ENCODE measurements at places on chromosomes 5 and 9. TPM values are rescaled to one million over a fixed set of nuclear protein-coding genes. Genes with fewer than 3 reads are reported as not detected.

The PCDHB13 gene
- 2.4 TPM for total RNA-seq

The GPRIN1 gene
- 1.6 TPM for total RNA-seq

DNA sequence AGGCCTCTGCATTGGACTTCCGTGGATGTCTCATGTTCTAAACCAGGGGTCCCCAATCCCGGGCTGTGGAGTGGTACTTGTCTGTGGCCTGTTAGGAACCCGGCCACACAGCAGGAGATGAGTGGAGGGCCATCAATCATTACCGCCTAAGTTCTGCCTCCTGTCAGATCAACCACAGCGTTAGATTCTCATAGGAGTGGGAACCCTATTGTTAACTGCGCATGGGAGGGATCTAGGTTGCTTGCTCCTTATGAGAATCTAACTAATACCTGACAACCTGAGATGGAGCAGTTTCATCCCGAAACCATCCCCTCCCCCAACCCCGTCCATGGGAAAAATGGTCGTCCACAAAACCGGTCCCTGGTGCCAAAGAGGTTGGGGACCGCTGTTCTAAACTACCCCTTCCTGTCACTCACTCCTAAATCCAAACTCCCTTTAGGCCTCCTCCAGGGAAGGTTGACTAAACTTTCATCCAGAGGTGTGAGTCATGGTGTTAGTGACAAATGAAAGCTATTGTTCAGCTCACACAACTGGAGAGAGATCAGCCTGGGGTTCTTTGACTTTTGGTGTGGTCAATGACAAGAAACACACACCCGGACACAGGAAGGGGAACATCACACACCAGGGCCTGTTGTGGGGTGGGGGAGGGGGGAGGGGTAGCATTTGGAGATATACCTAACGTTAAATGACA lies 9.5 kb downstream of the KCNV2 start:
- no peaks in the 10 kb centered on the region for H3K36me3 ChIP-seq
- no peak overlapping the region for H3K27ac ChIP-seq

- no peak overlapping the region for H3K27ac ChIP-seq
- no peak for DNase-seq
- H3K27me3 ChIP-seq = peaks cover 40% of the 10 kb centered on the region
- no peaks in the 10 kb centered on the region for H3K36me3 ChIP-seq
- no peaks in the 10 kb centered on the region for H3K4me1 ChIP-seq
Measured at GRCh38 chr5:180689775-180690174, 40.4 kb upstream of the FLT4 start.

The NIM1K gene
- 0.29 TPM for total RNA-seq

The ARAP3 gene
- total RNA-seq = 2.0 TPM

The SPOCK1 gene
- total RNA-seq = 954 TPM

The GMCL2 gene
- total RNA-seq = not detected

GRCh38 chr5:139138109-139138508 lies 60.1 kb downstream of the SIL1 start:
- H3K27ac ChIP-seq = no peak overlapping the region
- no peaks in the 10 kb centered on the region for H3K27me3 ChIP-seq
- peaks cover 33% of the 10 kb centered on the region for H3K4me1 ChIP-seq
- DNase-seq = no peak
- H3K4me3 ChIP-seq = no peak overlapping the region
- peaks cover 4% of the 10 kb centered on the region for H3K36me3 ChIP-seq

The EDIL3 gene
- 470 TPM for total RNA-seq

- no peak for DNase-seq
- no peak overlapping the region for H3K4me3 ChIP-seq
- peaks cover 20% of the 10 kb centered on the region for H3K36me3 ChIP-seq
Measured at GRCh38 chr5:9361835-9362234, 184.0 kb downstream of the SEMA5A start.

The NACC2 gene
- total RNA-seq = 41.4 TPM

DNA sequence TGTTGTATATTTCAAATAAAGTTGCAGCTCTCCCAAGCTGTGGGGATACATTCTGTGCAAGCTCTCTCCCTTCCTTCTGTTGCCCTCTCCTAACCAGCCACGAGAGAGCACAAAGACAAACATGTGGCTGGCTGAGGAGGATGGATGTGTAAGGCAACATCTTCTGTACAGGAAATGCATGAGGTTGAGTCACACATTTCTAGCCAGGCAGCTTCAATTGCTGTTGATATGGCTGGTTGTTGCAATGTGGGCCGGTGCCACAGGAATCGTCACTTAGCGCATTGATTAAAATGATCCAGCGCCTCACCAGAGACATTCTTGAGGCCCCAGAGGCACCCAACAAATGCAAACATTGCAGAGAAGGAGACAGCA lies 207.1 kb downstream of the ICE1 start:
- H3K36me3 ChIP-seq = no peaks in the 10 kb centered on the region
- no peaks in the 10 kb centered on the region for H3K27me3 ChIP-seq
- no peak overlapping the region for H3K4me3 ChIP-seq
- H3K4me1 ChIP-seq = no peaks in the 10 kb centered on the region
- DNase-seq = no peak

The ENTPD8 gene
- 0.24 TPM for total RNA-seq

- no peak overlapping the region for H3K4me3 ChIP-seq
- peaks cover 22% of the 10 kb centered on the region for H3K4me1 ChIP-seq
- no peak for DNase-seq
- H3K27ac ChIP-seq = no peak overlapping the region
- no peaks in the 10 kb centered on the region for H3K36me3 ChIP-seq
- no peaks in the 10 kb centered on the region for H3K27me3 ChIP-seq
Measured at GRCh38 chr9:108484468-108484867, 371.3 kb downstream of the ACTL7B start.

- H3K36me3 ChIP-seq = no peaks in the 10 kb centered on the region
- H3K4me3 ChIP-seq = no peak overlapping the region
- no peak overlapping the region for H3K27ac ChIP-seq
Measured at GRCh38 chr5:52468976-52469375, 318.7 kb upstream of the ITGA1 start.

The ADAMTSL2 gene
- total RNA-seq = 0.11 TPM

DNA sequence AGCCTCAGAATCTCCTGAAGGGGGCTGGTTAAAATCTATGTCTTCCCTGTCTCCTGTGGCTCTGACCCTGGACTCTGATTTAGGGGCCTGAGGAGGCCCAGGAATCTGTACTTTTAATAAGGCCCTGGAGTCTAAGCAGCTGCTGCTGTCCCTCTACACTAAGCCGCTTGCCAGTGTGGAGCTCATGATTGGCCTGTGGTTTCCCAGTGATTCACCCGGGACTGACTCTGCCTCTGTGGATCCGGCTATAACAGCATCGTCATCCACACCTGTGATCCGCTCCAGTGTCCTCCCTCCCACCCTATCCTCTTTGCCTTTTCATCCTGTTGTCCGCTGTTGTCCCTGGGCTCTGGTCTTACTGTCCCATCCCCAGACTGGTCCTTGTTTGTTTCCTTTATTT lies 3.7 kb downstream of the SLC31A2 start:
- H3K27me3 ChIP-seq = no peaks in the 10 kb centered on the region
- H3K27ac ChIP-seq = no peak overlapping the region
- no peak for DNase-seq
- no peak overlapping the region for H3K4me3 ChIP-seq

GRCh38 chr9:130482463-130482862 lies 37.7 kb downstream of the ASS1 start:
- H3K27me3 ChIP-seq = no peaks in the 10 kb centered on the region
- DNase-seq = no peak
- H3K4me3 ChIP-seq = no peak overlapping the region

- no peak for DNase-seq
- H3K4me1 ChIP-seq = peaks cover 29% of the 10 kb centered on the region
- peak overlapping the region; percentile 13 for H3K27ac ChIP-seq
- peaks cover 12% of the 10 kb centered on the region for H3K36me3 ChIP-seq
- H3K4me3 ChIP-seq = no peak overlapping the region
Measured at GRCh38 chr5:131357739-131358561, 94.1 kb downstream of the CDC42SE2 start.

Data from osteocyte (in vitro differentiated cells).